Fibroblast of villous mesenchyme (primary cell): ENCODE measurements at places on chromosomes 7 and 10. TPM values are rescaled to one million over a fixed set of nuclear protein-coding genes. Genes with fewer than 3 reads are reported as not detected.

GRCh38 chr10:123009105-123009820 lies 457 bp downstream of the ACADSB start:
- DNase-seq = no peak

DNA sequence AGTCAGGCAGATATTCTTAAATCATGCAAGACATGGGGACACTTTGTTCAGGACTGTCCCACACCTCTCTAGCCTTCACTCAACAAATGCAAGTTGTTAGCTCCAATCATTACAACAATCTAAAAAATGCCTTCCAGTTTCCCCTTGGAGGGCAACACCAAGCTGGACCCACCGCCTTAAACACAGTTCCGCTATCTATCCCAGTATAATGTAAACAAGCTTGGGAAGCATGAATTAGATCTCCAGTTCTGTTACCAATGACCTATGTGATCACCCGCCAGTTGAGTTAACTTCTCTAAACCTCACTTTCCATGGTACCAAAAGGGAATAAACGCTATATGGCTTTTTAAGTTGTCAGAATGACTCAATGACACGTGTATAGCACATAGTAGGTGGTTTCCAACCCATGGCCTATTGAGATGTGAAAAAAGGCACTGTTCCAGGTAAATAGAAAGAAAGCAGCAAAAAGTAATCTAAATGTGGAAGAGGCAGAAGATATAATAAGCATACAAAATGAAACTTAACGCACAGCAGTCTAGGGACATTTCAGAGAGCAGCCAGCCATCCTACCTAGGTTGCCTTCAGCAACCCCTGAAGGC lies 2.4 kb upstream of the REEP3 start:
- DNase-seq = no peak

- DNase-seq = peak; percentile 39
Observed at GRCh38 chr7:92461027-92462003, 14.0 kb downstream of the GATAD1 start.

- DNase-seq = no peak
Observed at GRCh38 chr7:99011706-99012404, 132.1 kb downstream of the SMURF1 start.

The ZWINT gene
- total RNA-seq = 28.0 and 29.4 TPM in 2 replicates
